ENCODE measurements at places on chromosomes 5 and 9. TPM values are rescaled to one million over a fixed set of nuclear protein-coding genes. Genes with fewer than 3 reads are reported as not detected.
A peak's percentile ranks its signal among the peaks of the same experiment; 100 is the strongest.

SGCD gene
- not detected for total RNA-seq

CMBL gene
- not detected for total RNA-seq

DMGDH gene
- total RNA-seq = not detected

CD74 gene
- 5,628 TPM for total RNA-seq

SLC1A3 gene
- 0.44 TPM for total RNA-seq

CLINT1 gene
- total RNA-seq = 105 TPM

PCDHB1 gene
- total RNA-seq = not detected

IFNA13 gene
- total RNA-seq = not detected

NEUROG1 gene
- total RNA-seq = not detected

FCHO2 gene
- 3.2 TPM for total RNA-seq

HAVCR1 gene
- not detected for total RNA-seq

CMYA5 gene
- total RNA-seq = 0.11 TPM

FOXD4 gene
- total RNA-seq = 0.55 TPM

TICAM2 gene
- 13.3 TPM for total RNA-seq

TSTD2 gene
- 18.0 TPM for total RNA-seq

NIPAL4 gene
- 2.7 TPM for total RNA-seq

PCDHA6 gene
- not detected for total RNA-seq

- H3K4me3 ChIP-seq = peak overlapping the region; percentile 7
- peaks cover 73% of the 10 kb centered on the region for H3K4me1 ChIP-seq
- H3K27ac ChIP-seq = peak overlapping the region; percentile 85
These were observed 43.7 kb downstream of the STK10 start for GRCh38 chr5:172144291-172144815.

- no peak for DNase-seq
- no peaks in the 10 kb centered on the region for H3K36me3 ChIP-seq
- no peaks in the 10 kb centered on the region for H3K4me1 ChIP-seq
- peaks cover 7% of the 10 kb centered on the region for H3K27me3 ChIP-seq
- H3K4me3 ChIP-seq = no peak overlapping the region
These were observed 29.9 kb downstream of the ACSL6 start for GRCh38 chr5:131981516-131981915.

DNA sequence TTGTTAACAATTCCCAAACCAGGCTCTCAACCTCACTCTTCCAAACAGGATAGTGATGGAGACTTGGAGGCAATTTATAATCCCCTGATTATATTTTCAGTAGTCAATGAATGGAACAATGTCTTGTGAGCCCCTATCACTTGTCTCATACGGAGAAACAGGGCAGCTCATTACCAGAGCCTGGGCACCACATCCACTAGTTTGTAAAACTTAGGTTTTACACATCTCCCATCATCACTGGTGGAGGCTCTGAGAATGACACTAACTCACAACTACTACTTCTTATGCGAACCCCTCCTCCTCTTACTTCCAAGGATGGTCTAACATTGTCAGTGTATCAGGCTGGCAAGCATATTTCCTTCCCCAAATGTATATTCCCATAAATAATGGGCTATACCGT is 253.7 kb downstream of the EPB41L4A start:
- H3K27me3 ChIP-seq = no peaks in the 10 kb centered on the region
- no peak overlapping the region for H3K27ac ChIP-seq
- H3K4me1 ChIP-seq = peaks cover 22% of the 10 kb centered on the region
- no peak for DNase-seq
- H3K4me3 ChIP-seq = no peak overlapping the region
- peaks cover 73% of the 10 kb centered on the region for H3K36me3 ChIP-seq

- no peak overlapping the region for H3K4me3 ChIP-seq
- H3K36me3 ChIP-seq = peaks cover 78% of the 10 kb centered on the region
- H3K27ac ChIP-seq = no peak overlapping the region
- H3K4me1 ChIP-seq = peaks cover 4% of the 10 kb centered on the region
- no peaks in the 10 kb centered on the region for H3K27me3 ChIP-seq
These were observed 26.6 kb downstream of the AK3 start for GRCh38 chr9:4714266-4715016.

DNA sequence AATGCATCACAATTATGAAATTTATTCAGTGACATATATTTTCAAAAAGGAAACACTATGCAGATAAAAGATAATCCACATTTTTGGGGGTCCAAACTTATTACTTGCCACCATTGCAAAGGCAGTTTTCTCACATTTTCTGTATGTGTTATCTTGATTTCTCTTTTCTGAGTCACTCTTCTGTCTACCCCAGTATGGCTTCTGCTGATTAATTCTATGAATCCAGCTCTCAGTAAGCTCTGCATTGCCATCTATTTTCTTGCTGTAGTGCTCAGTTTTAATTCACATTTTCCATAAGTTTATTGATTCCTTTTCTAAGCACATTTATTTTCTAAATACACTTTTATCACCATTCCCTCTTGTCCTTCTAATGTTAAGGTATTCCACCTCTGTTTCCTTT is 1.7 kb downstream of the IFNA10 start:
- no peak for DNase-seq
- H3K27me3 ChIP-seq = peaks cover 10% of the 10 kb centered on the region
- no peaks in the 10 kb centered on the region for H3K36me3 ChIP-seq

- H3K4me3 ChIP-seq = peak overlapping the region; percentile 64
- H3K27me3 ChIP-seq = peaks cover 9% of the 10 kb centered on the region
- DNase-seq = no peak
- peaks cover 13% of the 10 kb centered on the region for H3K4me1 ChIP-seq
- H3K36me3 ChIP-seq = no peaks in the 10 kb centered on the region
These were observed 19.0 kb downstream of the NACC2 start for GRCh38 chr9:136075881-136076678.

GRCh38 chr5:126975796-126976195 is 54.6 kb downstream of the MARCHF3 start:
- peaks cover 82% of the 10 kb centered on the region for H3K4me1 ChIP-seq
- peak overlapping the region; percentile 75 for H3K27ac ChIP-seq
- H3K27me3 ChIP-seq = no peaks in the 10 kb centered on the region
- H3K4me3 ChIP-seq = no peak overlapping the region
- DNase-seq = no peak

- no peak for DNase-seq
- H3K36me3 ChIP-seq = no peaks in the 10 kb centered on the region
- H3K4me1 ChIP-seq = no peaks in the 10 kb centered on the region
- no peak overlapping the region for H3K4me3 ChIP-seq
- no peaks in the 10 kb centered on the region for H3K27me3 ChIP-seq
These were observed 294.8 kb downstream of the ASTN2 start for GRCh38 chr9:117120061-117120460.

- peak; percentile 51 for DNase-seq
- peaks cover 33% of the 10 kb centered on the region for H3K36me3 ChIP-seq
- peaks cover 76% of the 10 kb centered on the region for H3K4me1 ChIP-seq
- H3K4me3 ChIP-seq = peak overlapping the region; percentile 99
These were observed 857 bp downstream of the ADAM19 start for GRCh38 chr5:157574456-157575380.

DNA sequence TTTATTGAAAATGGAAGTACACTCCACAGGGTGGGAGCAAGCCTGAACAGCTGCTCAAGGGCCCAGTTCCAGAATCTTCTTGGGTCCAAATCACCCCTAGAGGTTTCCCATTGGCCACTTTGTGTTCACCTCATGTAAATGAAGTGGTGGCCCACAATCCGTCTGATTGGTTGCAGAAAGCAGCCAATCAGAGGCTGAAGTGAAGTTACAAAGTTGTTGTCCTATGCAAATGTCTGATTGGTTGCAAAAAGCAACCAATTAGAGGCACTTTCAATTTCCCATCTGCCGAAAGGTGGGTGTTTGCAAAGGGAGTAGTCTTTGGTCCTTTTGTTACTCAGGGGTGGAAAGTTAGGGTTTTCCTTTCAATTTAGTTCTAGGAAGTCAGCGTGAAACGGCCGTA is 8.8 kb downstream of the TMEM171 start:
- DNase-seq = no peak
- peaks cover 27% of the 10 kb centered on the region for H3K27me3 ChIP-seq
- H3K36me3 ChIP-seq = no peaks in the 10 kb centered on the region
- H3K27ac ChIP-seq = no peak overlapping the region

- peaks cover 2% of the 10 kb centered on the region for H3K36me3 ChIP-seq
- peaks cover 22% of the 10 kb centered on the region for H3K4me1 ChIP-seq
- H3K4me3 ChIP-seq = no peak overlapping the region
- no peak overlapping the region for H3K27ac ChIP-seq
These were observed 240.1 kb downstream of the DENND1A start for GRCh38 chr9:123689701-123690428.

DNA sequence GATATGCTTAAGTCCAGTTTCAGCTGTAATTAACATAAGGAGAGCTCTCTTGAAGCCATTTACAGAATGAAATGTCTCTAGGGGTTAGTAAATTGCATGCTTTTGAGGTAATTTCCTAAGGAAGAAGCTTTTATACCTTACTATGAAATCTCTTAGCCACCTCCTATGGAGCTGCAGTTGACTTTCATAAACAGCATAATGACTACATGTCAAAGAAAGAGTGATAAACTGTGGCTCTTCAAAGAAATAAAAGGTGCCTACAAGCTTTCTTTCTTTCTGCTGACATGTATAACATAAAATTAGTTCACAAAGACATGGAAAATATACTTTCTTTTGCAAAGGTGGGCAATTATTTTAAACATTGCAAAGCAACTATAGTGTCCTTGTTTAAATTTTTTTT is 90.8 kb downstream of the TMEM167A start:
- H3K4me3 ChIP-seq = no peak overlapping the region
- DNase-seq = no peak
- peaks cover 2% of the 10 kb centered on the region for H3K27me3 ChIP-seq
- H3K4me1 ChIP-seq = no peaks in the 10 kb centered on the region
- no peak overlapping the region for H3K27ac ChIP-seq

DNA sequence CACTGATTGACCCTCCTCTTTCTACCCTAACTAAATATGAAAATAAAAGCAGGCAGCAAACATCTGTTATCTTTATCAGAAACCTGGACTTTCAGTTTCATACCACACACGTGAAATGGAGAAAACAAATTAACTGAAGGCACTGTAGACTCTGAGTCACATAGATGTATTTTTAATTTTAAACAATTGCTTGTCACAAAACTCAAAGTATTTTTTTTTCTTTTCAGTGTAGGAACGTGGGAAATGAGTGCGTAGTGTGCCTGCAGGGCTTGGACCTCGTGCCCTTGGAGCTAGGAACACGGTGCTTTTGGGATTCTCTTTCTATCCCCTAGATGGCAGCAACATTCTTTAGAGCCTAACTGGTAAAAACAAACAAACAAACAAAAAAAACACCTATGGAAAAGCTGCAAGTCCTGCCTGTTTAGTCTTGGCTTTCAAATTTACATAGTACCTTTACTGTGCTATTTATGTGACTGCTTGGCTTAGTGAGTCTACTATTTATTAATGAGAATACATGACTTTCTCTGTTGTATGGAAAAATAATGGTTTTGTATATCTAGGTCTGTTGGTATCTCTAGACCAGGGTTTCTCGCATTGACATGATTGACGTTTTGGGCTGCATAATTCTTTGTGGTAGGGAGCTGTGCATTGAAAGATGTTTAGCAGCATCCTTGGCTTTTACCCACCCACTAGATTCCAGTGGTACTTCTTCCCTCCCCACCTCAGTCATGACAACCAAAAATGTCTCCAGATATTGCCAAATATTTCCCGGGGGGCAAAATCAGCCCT is 16.8 kb upstream of the ACTBL2 start:
- H3K4me1 ChIP-seq = peaks cover 4% of the 10 kb centered on the region
- H3K36me3 ChIP-seq = no peaks in the 10 kb centered on the region
- DNase-seq = no peak
- peaks cover 14% of the 10 kb centered on the region for H3K27me3 ChIP-seq
- H3K27ac ChIP-seq = no peak overlapping the region

DNA sequence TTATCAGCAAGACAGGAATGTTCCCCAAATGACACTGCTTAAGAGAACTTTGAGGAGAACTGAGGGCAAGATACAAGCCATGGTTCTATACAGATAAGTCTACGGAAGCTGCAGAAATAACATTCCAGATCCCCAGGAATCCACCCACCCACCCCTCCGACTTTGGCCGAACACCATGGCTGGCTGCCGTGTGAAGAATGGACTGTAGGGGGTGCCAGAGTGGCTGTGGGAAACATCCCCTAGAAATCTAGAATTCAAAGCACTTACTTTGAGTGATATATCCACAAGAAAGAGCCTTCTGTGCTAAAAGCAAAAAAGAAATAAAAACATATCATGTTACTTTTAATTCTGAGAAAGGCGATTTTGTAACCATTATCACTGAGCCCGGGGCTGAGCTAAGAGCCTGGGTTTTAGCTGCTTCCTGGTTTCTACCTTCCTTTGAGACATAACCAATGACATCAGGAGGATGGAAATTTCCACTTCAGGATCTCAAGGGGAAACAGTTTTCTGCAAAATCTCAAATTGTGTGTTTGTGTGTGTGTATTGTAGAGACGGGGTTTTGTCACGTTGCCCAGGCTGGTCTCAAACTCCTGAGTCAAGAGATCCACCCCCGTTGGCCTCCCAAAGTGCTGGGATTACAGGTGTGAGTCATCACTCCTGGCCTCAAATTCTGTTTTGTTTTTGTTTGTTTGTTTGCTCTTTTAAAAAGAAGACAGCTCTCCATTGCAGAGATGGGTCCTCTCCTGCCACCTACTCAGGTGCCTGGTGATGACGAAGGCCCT is 36.4 kb downstream of the GGTA1 start:
- no peaks in the 10 kb centered on the region for H3K36me3 ChIP-seq
- H3K27ac ChIP-seq = no peak overlapping the region
- DNase-seq = no peak
- no peak overlapping the region for H3K4me3 ChIP-seq
- peaks cover 35% of the 10 kb centered on the region for H3K27me3 ChIP-seq

DNA sequence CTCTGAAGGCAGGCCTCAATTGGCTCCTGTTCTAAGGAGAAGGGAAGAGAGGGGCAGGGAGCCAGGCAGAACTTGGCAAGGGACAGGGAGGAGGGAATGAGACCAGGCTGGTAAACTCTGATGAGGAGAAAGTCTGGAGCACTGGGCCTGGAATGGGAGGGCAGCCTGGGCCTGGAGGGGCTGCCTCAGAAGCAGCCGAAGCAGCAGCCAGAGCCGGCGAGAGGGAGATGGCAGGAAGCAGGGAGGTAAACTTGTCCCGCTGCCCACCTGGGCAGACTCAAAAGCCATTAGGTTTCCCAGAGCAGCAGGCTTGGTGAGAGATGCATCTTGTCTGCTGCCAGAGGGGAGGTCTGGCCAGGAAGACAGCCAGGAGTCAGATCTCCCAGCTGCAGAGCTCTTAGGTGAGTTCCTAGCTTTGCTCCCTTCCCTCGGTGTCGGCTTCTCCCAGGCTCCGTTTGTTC is 37.0 kb upstream of the CRB2 start:
- no peak for DNase-seq
- peaks cover 76% of the 10 kb centered on the region for H3K4me1 ChIP-seq

DNA sequence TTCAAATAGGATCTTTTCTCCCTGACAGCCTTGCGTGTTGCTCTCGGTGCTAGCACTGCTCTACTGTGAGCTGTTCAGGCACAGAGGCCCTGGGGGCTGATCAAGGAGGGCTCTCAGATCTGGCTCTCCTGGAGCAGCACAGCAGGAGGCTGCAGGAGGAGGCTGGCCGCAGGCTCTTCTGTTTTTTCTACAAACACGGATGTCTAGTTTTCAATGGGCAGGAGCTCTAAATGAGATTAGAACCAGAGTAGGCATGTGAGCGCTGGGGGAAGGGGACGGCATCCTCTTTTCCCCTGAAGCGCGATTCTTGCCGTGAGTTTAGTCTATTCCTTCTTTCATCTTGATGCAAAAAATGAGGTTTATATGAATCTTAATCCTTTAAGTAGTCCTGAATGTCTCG is 61.7 kb upstream of the IRX4 start:
- H3K4me1 ChIP-seq = no peaks in the 10 kb centered on the region
- H3K36me3 ChIP-seq = no peaks in the 10 kb centered on the region
- peaks cover 3% of the 10 kb centered on the region for H3K27me3 ChIP-seq
- H3K4me3 ChIP-seq = no peak overlapping the region
- H3K27ac ChIP-seq = no peak overlapping the region

Data from activated B cell treated with CpG ODN at 0.5 μM for 24 hours (primary cell).